ENCODE measurements at places on chromosomes 5 and 9. TPM values are rescaled to one million over a fixed set of nuclear protein-coding genes. Genes with fewer than 3 reads are reported as not detected.

DNA sequence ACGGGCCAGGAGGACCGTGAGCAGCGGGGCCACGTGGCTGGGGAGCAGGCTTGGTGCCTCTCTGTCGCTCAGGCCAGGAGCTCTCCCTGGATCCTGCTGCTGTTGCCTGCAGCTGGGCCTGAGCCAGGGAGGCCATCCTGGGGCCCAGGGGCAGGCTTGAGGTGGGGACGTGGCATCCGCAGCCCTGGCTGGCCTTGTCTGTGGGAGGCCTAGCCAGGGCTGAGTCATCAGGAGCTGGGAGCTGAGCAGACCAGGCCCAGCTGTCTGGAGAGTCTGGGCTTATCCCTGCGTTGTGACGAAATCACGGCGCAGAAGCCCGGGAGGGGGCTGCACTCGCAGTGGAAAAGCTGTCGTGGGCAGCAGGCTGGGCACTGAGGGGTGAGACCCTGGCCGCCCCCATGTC is 138.8 kb upstream of the COL5A1 start:
- peak; percentile 31 for DNase-seq

Gene ENTREP1
- not detected for total RNA-seq

Gene MSX2
- 2.0 TPM for total RNA-seq

GRCh38 chr9:105725370-105725769 is 31.0 kb downstream of the TMEM38B start:
- DNase-seq, result no peak

GRCh38 chr5:116237917-116238500 is 153.2 kb downstream of the COMMD10 start:
- DNase-seq, result peak; percentile 40

DNA sequence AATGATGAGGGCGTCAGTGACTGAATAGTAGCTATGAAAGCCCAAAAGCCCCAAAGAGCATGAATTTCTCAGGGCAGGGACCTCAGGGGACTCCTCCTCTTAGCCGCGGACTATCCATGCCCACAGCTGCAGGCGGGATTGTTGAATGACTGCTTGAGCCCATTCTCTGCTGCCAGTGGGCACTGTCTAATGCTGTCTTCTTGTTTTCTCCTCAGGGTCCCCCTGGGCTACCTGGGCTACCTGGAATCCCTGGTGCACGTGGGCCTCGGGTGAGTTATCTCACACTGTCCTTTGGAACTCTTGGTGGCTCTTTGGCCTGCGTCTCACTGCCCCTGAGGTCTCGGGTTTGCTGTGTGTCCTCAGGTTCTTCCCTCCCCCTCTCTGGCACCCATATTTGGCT is 22.7 kb downstream of the COL27A1 start:
- no peak for DNase-seq

Gene SMIM33
- total RNA-seq, result not detected

Gene RASEF
- 61.9 TPM for total RNA-seq

Gene ANKRD31
- total RNA-seq, result not detected

Gene NKD2
- 7.5 TPM for total RNA-seq

- DNase-seq, result no peak
Measured at GRCh38 chr9:112447283-112447761, 39.3 kb upstream of the KIAA1958 start.

Gene TAF1L
- total RNA-seq, result under 0.01 TPM

- DNase-seq, result no peak
Measured at GRCh38 chr5:50800410-50800809, 134.0 kb downstream of the PARP8 start.

DNA sequence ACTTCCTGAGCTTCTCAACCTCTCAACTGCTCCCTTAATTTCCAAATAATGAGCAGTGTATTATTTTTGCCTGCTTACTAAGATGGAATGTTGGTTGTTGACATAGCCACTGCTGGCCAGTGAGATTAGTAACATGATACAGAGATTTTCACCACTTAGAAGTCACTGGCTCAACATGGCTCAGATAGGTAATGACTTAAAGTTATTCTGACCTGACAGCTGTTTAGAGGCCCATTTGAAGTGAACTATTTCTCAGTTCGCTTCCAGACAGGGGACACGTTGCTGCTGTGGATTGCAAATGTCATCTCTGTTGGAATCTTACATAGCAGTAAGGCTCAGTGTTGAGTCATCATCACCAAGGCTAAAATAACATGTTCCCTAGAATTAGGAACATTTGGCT is 490.2 kb downstream of the TLE4 start:
- no peak for DNase-seq

GRCh38 chr9:132185073-132186009 is 23.5 kb downstream of the NTNG2 start:
- no peak for DNase-seq

DNA sequence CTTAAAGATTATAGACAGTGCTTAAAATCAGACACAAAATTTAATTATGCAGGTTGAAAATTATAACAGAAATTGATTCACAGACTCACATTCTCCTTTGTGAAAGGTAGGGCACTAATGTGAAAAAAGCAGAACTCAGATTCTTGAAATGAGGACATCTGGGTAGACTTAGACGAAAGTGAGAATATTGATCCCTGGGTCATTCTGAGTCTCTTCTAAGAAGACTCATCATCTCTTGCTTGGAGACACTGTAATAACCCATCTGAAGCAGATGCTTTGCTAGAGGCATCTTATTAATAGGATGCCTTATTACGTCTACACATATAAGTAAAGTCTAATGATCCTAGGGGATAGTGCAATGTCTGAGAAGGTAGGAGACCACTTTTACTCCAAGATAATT is 274.4 kb downstream of the HINT1 start:
- no peak for DNase-seq

Gene PHYHD1
- not detected for total RNA-seq

DNA sequence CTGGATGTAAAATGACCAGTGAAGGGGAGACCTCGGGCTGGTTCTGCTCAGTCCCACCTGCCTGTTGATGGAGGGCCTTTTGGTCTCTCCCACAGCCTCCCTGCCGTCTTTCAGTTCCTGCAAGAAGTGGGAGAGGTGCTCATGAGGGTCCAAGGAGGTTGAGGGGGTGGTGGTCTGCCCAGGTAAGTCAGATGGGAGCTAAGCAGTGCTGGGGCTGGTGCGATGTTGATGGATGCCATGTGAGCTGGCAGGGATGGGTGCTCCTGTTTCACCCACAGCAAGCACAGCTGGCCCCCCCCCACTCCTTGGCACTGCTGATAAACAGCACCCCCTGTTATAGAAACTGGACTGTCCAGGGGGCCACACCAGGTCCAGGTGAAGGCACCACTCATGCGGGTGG is 145.6 kb downstream of the NSG2 start:
- no peak for DNase-seq

GRCh38 chr5:133934822-133935666 is 33.4 kb downstream of the C5orf15 start:
- DNase-seq, result no peak

GRCh38 chr9:34025062-34025461 is 23.6 kb downstream of the UBAP2 start:
- DNase-seq, result no peak

Gene GALT
- 32.8 TPM for total RNA-seq

GRCh38 chr5:58852566-58852965 is 269.7 kb downstream of the RAB3C start:
- DNase-seq, result no peak

DNA sequence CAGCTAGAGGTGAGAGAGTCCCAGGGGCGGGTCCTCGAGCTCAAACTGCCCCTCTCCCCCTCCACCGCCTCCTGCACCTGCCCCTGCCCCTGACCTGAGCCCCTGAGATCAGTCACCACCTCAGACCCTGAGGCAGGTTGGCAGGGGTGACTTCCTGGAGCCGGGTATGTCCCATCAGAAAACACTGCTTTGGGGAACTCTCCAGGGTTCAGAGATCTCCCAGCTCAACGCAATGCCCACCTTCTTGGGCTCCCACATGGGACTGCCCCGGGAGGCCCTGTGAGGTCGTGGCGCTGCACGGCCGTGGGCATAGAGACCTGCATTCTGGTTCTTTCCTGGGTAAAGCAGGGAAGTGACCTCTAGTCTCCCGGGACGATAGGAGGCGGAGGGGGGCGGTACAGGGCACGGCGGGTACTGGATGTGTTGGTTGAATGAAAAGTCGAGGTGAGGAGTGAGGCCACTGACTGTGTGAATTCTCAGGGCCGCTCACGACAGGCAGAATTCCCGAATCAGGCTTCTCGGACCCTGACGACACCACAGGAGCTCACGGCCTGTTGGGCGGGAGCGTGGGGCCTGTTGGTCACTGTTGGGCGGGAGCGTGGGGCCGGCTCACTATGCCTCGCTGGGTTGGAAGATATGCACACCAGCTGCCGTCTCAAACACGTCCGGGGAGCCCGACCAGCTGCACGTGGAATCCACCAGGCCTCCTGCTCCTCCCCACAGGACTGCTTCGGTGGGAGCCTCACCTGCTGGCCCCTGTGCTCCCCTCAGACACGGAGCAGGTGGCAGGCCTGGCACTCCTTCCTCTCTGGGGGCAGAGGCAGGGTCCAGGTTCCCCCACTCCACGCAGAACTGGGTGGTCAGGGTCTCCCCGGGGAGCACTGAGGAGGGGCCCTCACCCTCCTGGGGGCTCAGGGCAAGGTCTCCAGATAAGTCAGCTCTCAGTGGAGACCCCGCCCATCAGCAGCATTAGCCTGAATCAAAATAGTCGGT is 178.0 kb upstream of the PPP1R26 start:
- no peak for DNase-seq

GRCh38 chr5:79235261-79235633 is 684 bp upstream of the JMY start:
- no peak for DNase-seq

GRCh38 chr5:72177538-72177937 is 70.3 kb downstream of the MAP1B start:
- DNase-seq, result no peak

DNA sequence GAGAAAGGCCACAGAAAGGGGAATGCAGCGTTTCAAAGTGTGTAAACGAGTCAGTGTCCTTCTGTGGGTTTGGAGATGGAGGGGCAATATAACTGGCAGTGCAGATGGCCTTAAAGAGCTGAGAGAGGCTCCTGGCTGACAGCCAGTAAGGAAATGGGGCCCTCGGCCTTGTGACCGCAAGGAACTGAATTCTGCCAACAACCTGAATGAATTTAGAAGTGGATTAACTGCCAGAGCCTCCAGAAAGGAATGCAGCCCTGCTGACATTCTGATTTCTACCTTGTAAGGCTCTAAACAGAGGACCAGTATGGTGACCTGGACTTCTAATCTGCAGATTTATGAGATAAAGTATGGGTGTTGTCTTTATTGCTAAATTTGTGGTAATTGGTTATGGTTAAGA is 17.5 kb upstream of the NREP start:
- peak; percentile 44 for DNase-seq

Gene DCAF12
- total RNA-seq, result 28.6 TPM

Data from HT-29 (cell line).